Suppressor macrophage (primary cell): ENCODE measurements at places on chromosomes 7 and 10.

DNA sequence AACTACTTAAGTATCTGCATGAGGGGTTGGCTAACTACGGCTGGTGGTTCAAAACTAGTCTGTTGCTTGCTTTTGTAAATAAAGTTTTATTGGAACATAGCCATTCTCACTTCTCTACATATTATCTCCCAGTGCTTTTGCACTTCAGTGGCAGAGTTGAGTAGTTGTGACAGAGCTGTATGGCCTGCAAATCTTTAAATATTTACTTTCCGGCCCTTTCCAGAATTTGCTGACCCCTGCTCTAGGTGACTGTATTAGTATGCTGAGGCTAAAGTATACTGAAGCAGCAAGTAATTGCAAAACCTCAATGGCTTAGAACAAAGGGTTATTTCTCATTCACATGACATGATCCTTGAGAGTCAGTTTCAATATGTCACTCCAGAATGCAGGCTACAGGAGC, 78.3 kb downstream of the OTUD1 start:
- no peak for DNase-seq

DNA sequence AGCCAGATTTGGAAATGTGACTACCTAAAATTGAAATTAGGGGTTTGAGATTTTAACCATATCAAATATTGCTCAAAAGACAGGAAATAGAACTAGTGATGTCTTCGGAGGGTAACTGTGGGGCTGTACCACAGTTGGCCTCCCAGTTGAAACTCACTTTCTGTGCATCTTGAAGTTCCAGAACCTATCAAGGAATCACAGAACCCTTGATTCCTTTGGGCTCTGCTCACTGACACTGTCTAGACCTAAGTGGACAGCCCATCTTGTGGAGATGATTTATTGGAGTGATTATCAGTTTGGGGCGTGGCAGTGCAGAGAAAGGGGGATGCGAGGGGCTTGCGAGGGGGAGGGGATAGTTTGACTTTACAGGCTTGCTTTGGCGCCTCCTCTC, 134.2 kb upstream of the GJD4 start:
- DNase-seq = no peak

DNA sequence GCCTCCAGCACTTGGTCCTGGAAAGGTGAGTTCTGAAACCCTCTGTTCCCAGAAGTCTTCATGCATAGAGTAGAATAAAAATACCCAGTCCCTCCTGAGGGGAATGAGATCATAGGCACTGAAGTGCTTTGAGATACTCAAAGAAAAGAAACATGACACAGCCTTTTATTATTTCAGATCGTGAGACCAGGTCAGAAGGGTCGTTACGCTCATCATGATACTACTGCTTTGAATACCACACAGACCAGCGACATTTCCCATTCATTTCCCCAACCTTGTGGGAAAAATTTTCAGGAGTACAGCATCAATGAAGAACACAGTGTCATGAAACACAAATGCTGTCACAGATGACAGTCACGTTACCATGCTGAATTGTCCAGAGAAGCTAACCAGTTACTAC, 15.0 kb downstream of the CLRN3 start:
- no peak for DNase-seq

DNA sequence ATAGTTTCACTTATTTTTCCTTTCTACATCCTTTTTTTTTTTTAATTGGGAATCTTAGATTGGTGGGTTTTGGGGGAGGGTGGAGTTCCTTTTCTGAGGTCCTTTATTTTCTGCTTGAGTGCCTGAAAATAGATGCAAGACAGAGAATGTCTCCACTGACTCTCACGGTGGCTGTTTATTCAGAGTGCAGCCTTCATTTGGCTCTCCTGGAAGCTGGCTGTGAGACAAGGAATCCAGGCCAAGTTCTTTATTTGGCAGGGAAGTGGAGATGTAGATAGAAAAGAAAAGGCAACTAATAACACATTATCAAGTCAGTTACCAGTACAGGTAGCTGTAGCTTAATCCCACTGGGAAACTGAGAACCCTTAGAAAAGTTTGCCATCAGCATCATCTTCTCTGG, 118.6 kb downstream of the CNTNAP2 start:
- DNase-seq = no peak

DNA sequence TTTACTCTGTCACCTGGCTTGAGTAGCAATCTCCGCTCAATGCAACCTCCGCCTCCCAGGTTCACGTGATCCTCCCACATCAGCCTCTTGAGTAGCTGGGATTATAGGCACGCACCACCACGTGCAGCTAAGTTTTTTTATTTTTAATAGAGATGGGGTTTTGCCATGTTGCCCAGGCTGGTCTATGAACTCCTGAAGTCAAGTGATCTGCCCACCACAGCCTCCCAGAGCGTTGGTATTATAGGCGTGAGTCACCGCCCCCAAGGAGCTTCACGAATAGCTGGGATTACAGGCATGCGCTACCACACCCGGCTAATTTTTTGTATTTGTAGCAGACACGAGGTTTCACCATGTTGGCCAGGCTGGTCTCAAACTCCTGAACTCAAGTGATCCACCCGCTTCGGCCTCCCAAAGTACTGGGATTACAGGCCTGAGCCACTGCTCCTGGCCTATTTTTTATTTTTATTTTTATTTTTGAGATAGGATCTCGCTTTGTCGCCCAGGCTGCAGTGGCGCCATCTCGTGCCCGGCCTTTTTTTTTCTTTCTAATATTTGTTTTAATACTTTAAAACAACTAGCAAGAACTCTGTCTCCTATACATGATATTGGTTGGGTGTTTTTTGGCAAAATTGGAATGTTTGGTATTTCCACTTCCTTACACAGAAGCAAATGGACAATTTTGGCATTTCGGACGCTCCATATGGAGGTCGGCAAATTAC, 1.1 kb downstream of the EFCAB10 start:
- no peak for DNase-seq

GRCh38 chr10:130652544-130652943, 516.4 kb downstream of the GLRX3 start:
- DNase-seq = peak; percentile 65

GRCh38 chr7:21364801-21365271, 63.0 kb upstream of the SP4 start:
- DNase-seq = peak; percentile 23

DNA sequence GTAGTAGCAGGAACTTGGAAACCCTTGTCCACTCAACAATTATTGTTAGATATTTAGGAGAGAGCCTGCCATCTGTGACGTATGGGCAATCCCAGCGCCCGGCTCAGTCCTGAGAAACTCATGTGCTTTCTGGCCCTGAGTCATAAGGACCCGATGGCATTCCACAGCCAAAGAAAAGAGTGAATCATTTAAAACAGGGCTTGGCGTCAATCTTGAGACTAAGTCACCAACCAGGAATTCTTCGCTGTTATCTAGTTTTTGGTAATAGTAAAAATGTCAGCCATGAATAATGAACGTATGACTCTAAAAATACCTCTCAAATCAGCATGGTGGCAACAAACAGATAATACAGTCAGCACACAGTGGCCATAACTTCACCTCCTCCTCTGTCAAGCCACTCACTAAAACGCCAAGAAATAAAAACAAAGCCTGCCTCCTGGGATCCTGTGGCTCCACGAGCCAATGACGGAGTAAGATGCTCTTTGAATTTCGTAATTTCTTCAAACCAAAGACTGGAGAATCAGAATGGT, 140.8 kb downstream of the ADAM12 start:
- DNase-seq = no peak

GRCh38 chr10:132329565-132330485, 2.2 kb upstream of the LRRC27 start:
- peak; percentile 70 for DNase-seq

DNA sequence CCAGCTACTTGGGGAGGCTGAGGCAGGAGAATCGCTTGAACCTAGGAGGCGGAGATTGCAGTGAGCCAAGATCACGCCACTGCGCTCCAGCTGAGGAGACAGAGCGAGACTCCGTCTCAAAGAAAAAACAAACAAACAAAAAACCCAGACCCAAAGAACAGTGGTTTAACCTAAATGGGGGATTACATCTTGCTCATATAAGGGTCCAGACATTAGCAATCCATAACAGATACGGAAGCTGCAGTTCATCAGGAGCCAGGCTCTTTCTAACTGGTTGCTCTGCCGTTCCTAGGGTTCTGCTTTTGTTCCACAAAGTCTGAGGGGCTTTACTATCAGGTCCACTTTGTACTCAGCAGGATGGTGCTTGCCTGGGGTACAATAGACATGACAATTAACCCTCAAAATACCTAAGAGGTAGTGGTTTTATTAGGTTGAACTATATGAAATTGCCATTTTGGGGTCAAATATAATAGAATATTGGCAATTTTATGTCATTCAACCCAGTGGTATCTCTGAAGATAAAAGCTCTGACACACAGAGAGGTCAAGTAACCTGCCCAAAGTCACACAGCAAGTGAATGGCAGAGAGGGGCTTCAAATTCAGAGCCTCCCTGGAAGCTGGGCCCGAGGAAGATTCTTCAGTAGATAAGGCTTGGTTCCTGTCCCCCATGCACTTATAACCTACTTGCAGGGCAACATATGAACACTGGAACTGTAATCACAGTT, 21.3 kb downstream of the NYAP1 start:
- no peak for DNase-seq

- DNase-seq = no peak
These were observed 351.3 kb downstream of the CRPPA start for GRCh38 chr7:16069998-16070397.

- DNase-seq = peak; percentile 95
These were observed 1.5 kb downstream of the PTPN12 start for GRCh38 chr7:77538281-77539212.

DNA sequence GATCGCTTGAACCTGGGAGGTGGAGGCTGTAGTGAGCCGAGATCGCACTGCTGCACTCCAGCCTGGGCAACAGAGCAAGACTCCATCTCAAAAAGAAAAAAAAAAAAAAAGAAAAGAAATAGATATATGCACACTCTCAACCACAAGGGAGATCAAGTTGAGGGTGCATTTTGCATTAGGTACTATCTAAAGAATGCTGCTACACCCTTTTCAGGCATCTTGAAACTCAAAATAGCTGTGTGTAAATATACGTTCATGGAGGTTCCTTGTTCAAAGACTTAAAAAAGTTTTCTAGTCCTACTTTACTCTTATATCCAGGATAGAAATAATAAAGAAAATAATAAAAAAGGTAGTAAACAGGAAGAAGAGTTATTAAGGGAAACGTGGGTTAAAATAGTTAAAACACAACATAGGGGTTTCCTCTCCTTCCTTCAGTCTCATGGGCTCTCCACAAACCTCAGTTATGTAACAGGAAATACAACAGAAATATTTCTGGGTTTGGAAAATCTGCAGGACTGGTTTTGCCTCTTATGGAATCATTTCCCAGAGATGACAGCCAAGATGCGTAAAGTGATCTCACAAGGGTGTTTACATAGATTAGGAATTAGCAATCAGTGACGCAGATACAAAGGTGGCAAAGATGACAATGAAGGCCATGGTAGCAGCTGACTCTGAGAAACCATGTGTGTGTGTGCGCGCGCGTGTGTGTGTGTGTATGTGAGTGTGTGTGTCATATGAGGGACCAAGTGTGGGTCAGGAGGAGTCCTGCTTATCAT, 15.1 kb downstream of the STEAP4 start:
- no peak for DNase-seq

DNA sequence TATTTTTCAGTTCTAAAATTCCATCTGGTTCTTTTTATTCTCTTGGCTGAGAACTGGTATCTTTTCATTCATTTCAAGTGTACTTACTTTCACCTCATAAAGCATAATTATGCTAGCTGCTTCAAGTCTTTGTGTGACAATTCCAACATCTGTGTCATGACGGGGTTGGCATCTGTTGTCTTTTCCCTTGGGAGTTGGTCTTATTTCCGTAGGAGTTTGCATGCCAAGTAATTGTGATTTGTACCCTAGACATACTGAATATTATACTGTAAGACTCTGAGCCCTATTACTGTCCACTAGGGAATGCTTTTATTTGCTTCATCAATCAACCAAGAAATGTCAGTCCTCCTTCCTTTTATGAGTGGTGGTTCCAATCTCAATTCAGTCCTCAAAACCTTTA, 24.6 kb upstream of the HUS1 start:
- no peak for DNase-seq

- DNase-seq = no peak
These were observed 82.0 kb upstream of the SLF2 start for GRCh38 chr10:100830728-100831111.

GRCh38 chr7:48067475-48067874, 21.6 kb upstream of the UPP1 start:
- DNase-seq = no peak

- DNase-seq = no peak
These were observed 17.3 kb upstream of the INPP5A start for GRCh38 chr10:132520177-132520811.

DNA sequence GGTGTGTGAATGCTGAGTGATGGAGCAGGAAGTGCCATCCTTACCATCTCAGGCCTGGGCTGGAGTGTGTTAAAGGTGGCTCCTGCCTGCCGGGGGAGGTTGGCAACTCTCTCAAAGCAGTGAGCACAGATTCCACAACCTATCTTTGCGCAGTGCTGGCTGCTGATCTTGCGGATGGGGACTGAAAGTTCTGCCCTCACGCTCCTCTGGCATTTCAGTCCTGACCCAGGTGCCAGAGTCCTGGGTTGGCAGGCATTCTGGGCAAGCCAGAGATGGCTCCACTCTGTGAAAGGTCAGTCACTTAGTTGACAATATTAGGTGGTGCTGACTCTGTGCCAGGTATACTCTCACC, 315.5 kb downstream of the RPS24 start:
- no peak for DNase-seq
